ENCODE measurements at places on chromosomes 16 and 17.

- DNase-seq: no peak
Measured at GRCh38 chr16:23055481-23055880, 93.8 kb downstream of the USP31 start.

GRCh38 chr17:29240477-29240876 lies 6.2 kb upstream of the CRYBA1 start:
- DNase-seq: no peak

- no peak for DNase-seq
Measured at GRCh38 chr17:14199601-14200000, 37.1 kb downstream of the CDRT15 start.

- no peak for DNase-seq
Measured at GRCh38 chr16:17939723-17940122, 396.8 kb downstream of the NPIPA8 start.

GRCh38 chr16:88464447-88465318 lies 11.6 kb downstream of the ZFPM1 start:
- no peak for DNase-seq

DNA sequence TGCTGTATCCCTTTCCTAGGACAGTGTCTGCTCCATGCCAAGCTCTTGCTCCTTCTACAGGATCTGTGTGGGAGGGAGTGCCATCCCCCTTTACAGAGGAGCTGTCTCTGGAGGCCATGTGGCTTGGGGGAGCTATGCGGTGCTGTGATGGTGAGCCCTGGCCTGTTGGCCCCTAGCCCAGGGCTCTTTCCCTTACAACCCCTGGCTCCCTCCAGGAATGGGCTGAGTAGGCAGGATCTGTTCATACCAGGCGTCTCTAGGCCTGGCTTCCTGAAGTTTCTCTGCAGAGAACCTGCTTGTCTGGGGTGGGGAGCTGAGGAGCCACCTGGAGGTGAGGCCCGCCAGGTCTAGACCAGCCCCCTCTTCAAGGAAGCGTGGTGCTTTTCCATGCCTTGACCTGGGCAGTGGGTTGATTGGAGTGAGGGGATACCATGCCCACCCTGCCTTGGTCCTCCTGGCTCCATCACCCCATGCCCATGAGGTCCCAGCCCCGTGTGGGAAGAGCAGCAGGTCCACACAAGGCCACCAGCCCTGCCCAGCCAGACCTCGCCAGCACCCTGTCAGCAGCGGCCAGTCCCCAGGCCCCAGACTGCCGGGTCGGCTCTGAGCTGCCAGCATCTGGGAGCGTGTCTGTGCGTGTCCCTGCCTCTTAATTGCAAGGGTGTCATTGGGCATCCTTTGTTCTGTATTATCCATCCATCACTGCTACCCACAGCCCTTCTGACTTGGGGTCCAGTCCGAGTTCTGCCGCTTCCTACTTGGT lies 14.7 kb downstream of the LLGL2 start:
- DNase-seq: no peak

GRCh38 chr16:26643519-26643918 lies 423.2 kb upstream of the C16orf82 start:
- DNase-seq: no peak
